SK-N-MC (cell line): ENCODE measurements at places on chromosomes 6 and 20.

GRCh38 chr6:33638556-33638955 is 17.4 kb downstream of the ITPR3 start:
- DNase-seq: no peak

DNA sequence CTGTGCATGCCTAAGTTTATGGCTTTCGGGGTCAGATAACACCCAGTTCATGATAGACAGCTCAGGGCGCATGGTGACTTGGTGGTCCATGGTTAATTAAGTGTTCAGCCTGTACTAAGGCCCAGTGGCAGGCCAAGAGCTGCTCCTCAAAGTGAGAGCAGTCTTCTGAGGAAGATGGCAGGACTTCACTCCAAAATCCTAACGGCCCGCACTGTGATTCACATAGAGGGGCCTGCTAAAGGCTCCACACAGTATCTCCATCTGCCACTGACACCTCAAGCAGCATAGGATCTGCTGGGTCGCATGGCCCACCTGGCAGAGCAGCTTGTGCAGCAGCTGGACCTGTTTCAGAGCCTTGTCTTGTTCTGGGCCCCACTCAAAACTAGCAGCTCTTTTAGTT is 10.6 kb upstream of the CST7 start:
- no peak for DNase-seq

DNA sequence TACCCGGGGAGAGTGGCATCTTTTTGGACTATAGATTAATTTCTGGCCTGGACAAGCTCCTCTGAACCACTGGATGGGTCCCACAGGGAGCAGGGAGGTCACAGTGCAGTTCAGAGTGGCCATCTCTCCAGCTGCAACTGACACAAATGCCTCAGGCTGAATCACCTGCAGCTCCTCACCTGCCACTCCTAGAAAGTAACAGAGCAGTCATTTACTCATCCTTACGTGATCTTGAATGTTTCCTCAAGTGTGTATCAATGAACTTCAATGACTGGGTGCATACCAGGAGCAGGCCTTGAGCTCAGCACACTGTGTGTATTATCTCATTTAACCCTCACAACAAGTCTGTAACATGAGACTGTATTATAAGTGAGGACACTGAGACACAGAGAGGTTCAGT is 40.0 kb upstream of the SIRPG start:
- no peak for DNase-seq

- no peak for DNase-seq
These were observed 21.5 kb upstream of the TPD52L1 start for GRCh38 chr6:125132058-125132457.
